ENCODE measurements at places on chromosomes 13 and 19.
A peak's percentile ranks its signal among the peaks of the same experiment; 100 is the strongest.

DNA sequence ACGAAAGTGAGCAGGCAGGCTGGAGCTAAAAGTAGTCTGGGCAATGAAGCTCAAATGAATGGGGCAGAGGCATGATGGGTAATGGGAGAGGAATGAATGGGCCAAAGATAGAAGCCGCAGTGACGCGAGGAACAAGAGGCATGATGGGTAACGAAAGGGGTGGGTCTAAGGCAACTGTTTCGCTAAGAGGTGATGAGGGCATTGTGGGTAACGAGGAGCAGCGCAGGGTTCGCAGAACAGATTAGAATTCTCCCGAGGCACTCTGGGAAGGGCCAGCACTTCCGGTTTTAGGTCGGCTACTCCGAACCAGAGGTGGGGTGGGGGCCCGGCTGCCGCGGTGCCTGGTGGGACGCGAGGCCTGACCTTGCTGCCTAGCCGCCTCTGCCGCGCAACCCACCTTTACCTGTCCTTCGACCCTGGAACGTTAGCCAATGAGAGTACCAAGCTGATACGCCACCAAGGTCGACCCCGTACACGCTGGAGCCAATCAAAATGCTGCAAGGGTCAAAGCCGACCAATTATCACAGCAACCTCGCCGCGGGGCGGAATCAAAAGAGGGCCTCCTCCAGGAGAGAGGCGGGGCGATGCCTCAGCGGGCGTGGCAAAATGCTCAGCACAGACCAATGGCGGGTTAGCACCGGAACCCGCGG, 563 bp upstream of the TOMM40 start:
- DNase-seq, result peak; percentile 96

- no peak for DNase-seq
These were observed 145.4 kb downstream of the DNAJC3 start for GRCh38 chr13:95822303-95822702.

DNA sequence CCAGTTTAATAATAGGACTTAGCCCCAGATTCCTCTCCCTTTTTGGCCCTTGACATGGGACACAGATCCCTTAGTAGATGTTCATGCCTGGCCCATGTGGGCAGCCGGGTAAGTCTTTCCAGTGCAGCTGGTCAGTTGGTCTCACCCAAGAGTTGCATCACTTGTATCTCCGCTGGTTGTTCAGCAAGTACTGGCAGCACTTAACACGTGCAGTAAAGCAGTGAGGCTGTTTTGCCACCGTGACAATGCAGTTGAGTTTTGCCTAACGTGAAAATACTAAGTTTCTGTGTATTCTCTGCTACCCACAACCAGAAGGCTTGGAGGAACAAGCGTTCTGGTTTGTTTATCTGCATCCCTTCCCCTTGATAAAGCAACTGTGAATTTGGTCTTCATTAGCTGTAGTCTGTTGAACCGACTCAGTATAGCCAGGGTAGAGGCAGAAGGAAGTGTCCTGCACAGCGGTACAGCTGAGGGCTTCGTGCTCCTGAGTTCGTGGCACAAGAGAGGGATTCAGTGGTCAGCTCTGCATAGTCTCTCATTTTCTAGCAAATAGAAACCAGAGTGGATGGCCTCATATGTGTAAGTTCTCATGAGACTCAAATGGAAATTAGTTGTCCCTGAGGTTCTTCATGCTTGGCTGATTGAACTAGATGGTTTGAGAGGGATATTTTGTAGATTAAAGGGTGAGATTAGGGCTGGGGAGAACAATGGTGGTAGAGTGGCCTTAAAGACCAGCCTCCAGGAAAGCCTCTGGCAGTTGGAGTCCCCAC, 50.3 kb downstream of the ARHGEF7 start:
- DNase-seq, result no peak

- DNase-seq, result peak; percentile 100
These were observed 3.7 kb downstream of the KCNC3 start for GRCh38 chr19:50325310-50326100.

DNA sequence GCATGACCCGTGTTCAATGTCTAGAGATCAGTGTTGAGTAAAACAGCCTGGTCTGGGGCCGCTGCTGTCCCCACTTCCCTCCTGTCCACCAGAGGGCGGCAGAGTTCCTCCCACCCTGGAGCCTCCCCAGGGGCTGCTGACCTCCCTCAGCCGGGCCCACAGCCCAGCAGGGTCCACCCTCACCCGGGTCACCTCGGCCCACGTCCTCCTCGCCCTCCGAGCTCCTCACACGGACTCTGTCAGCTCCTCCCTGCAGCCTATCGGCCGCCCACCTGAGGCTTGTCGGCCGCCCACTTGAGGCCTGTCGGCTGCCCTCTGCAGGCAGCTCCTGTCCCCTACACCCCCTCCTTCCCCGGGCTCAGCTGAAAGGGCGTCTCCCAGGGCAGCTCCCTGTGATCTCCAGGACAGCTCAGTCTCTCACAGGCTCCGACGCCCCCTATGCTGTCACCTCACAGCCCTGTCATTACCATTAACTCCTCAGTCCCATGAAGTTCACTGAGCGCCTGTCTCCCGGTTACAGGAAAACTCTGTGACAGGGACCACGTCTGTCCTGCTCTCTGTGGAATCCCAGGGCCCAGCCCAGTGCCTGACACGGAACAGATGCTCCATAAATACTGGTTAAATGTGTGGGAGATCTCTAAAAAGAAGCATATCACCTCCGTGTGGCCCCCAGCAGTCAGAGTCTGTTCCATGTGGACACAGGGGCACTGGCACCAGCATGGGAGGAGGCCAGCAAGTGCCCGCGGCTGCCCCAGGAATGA, 1.5 kb upstream of the CEACAM5 start:
- peak; percentile 92 for DNase-seq

Data from D341Med (cell line).